ENCODE measurements at places on chromosomes 2 and 18.

DNA sequence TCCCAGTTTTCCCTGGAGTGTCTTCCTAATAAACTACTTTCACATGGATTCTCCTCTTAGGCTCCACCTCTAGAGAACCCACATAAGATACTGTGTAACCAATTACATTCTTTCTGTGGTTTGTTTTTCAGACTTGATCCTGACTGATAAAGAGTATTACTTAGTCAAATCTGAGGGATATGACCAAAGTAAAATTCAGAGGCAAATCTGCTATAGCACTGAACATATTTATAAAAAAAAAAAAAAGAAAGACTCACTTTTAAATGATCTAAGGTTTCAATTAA lies 13.9 kb downstream of the CKAP2L start:
- no peak for DNase-seq

DNA sequence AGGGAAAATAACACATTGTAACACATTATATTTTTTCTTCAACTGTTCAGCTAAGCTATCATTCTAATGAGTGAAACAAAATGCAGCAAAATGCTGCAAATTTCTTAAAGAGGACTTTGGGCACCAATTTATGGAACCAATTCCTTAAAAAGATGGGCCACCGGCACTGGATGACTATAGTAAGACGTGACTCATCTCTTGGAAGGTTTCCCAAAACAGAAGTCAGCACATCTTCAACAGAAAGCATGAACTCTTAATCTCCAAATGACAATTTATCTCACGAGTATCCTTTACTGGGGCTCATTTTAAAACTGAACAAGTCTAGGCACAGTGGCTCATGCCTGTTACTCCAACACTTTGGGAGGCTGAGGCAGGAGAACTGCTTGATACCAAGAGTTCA lies 213.4 kb downstream of the CDH20 start:
- no peak for DNase-seq

GRCh38 chr18:7597500-7597899 lies 30.4 kb downstream of the PTPRM start:
- no peak for DNase-seq

- no peak for DNase-seq
Measured at GRCh38 chr2:236583621-236584203, 14.1 kb downstream of the ACKR3 start.

DNA sequence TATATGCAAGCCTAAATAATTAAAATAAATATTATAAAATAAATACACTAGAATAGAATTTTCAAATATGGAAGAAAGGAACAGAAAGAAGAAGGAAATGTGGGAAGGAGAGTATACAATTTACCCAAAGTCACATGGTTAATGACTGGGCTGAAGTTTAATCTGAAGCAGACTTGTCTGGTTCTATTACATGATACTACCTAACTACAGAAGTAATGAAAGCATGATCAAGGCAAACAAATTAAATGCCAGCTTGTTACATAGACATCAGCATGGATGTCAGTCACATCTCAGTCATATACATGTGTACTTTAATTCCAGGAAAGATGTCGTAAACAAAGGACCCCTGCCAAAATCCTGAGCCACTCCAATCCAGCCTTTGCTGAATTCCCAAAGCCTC lies 1060.8 kb downstream of the CNTNAP5 start:
- DNase-seq = no peak

DNA sequence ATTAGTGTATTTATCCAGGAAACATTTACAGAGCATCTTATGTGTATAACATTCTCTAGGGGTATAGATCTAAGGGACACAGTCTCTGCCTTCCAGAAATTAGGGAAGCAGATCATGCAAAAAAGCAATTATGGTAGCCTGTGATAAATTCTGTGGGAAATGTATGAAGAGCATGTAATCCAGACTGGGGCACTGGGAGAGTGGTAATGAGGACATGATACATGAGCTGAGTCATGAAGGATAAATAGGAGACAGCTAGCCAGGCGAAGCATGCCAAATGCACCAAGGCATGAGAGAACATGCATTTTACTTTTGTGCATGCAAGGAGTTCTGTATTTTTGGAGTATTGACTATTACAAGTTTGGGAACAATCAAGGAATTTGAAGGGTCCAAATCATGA lies 8.9 kb upstream of the RPRM start:
- DNase-seq = no peak

- DNase-seq = no peak
Measured at GRCh38 chr2:6535572-6535971, 330.1 kb downstream of the CMPK2 start.

DNA sequence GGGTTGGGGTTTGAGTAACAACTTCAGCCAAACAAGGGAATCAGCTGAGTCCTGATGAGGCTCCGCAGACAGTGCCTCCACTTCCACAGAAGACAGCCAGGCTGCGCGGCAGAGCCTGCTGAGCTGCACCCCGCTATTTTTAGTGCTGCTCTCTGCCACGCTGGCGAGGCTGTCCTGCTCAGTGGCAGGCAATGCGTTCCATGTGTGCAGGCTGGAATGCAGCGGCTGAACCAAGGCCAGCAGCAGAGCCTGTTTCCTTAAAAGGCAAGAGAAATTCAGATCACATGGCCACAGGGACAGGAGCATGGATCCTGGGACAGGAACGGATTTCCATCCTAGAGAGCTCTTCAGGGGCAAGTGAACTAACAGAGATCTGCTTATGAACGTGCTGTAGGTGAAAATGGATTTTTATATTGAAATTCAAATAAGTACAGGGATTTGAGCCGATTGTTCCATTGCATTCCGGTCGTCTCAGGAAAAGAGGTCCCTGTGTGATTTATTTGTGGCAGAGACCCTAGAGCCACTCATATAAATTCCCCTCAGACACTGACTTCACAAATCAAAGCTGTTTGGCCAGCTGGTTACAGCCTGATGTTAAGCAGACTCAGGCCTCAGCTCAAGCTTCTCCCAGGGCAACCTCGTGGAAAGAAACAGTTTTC lies 98.7 kb downstream of the COL6A3 start:
- no peak for DNase-seq

GRCh38 chr2:222307143-222307756 lies 8.5 kb upstream of the PAX3 start:
- no peak for DNase-seq

DNA sequence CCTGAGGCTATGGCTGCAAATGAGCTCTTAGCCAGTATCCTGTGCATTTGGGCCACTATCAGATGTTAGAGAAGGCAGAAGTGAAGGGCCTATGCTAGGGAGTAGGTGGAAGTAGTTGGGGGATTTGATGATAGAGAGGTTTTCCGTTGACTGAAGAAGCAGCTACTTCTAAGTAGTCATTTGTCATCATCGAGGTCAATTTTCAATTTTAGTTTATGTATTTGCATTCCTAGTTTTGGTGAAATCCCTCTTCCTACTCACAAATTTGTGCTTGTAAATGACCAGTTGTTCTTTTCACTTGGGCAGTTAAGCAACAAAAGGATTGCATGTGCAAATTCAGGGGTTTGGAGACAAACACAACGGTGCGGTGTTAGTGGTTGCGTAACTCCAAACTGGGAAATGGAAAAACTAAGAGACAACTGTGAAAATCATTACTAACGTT lies 48.5 kb upstream of the PELI1 start:
- no peak for DNase-seq

DNA sequence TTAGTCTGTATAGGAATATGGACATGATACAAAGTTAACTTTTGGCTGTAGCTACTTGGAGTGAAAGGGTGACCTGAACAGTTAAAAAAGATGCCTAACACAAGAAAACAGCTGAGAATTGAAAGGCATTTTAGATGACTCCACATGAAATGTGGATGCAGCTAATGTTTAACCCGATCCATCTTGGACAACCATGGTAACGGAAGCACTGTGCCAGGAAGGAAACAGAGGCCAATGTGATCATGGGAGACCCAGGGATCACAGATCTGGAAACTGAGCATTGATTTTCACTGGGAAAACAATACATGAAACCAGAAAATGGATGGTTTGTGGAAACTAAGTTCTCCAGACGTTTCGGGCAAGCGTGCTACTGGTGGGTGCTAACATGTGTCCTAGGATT lies 669.1 kb downstream of the GALR1 start:
- no peak for DNase-seq

GRCh38 chr2:180004731-180005130 lies 2.4 kb downstream of the CWC22 start:
- DNase-seq = no peak

DNA sequence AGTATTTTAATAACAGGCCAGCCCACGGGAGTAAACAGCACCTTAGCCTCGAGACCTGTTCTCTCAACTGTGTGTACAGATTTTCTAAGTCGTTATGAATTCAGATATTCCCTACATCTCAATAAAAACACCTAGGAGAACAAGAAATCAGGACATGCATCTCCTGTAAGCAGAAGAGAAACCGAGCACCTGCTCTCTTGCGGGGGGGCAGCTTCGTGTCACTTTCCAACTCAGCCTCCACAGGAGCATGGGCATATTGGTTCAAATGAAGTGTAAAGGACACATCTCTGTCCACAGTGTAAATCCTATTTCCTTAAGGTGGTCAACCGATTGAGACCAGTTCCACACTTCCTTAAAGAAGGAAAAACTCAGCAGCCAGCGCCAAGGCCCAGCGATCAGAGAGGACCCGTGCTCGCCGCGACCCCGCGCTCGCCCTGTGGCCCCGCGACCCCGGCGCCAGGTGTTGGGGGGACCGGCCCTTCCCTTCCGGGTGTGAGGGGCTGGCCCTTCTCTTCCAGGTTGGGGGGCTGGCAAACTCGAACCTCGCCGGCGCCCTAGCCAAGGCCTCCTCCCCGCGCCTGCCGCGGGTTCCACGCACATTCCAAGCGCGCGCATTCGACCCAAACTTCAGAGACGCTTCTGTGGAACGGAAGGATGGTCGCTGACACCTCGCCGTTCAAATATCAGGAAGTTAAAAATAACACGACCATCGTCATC lies 652 bp downstream of the SH3YL1 start:
- DNase-seq = no peak

GRCh38 chr2:179140571-179140970 lies 90.6 kb upstream of the CCDC141 start:
- DNase-seq = no peak

DNA sequence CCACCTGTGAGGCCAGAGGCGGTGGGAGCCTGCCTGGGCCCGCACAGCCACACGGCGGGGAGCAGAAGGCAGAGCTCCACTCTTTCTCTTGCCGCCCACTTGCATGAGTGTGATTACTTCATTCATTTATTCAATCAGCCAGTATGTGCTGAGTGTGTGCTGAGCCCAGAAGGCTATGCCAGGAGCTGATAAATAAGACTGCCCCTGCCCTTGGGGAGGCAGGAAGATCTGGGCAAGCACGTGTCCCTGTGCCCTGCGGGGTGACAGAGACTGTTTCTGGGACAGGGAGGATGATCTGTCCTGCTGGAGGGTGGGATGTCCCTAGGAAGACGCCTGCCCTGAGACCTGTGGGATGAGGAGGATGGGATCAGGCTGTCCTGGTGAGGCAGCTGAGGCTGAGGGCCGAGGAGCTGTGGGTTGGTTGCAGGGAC lies 250.8 kb downstream of the DYSF start:
- no peak for DNase-seq

DNA sequence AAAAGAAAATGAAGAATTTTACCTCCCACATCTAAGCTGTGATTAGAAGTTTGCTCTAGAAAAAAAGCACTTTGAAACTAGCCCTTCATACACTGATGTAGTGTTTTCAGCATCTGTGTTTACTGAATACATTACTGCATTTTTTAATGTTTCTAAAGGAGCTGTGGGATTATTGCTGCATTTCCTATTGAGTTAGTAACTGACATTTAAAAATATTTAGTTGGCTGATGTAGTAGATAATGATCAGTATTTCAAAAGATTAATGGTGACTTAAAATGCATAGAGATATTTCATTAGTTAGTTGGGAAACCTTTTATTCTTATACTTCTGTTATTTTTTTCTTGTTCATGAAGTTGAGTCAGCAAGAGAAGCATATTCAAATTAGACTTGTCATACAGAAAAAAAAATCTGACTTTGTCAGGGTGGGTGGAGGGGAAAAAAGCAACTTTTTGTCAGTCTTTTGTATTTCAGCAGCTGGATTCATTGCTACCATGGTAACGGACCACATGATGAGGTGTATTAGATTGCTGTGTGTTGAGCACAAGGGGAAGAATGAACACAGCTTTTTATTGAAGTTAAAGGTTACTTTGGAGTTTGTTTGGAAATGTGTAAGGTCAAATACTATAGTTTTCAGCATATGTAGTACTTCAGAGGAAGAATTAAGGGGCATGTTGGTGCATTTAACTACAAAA lies at the start of gene DTNA:
TSS of gene DTNA (plus strand) at position 549 of the 692 bp plus-strand sequence. CDS start 45,679 bp downstream, outside the sequence.
- peak; percentile 43 for DNase-seq

- no peak for DNase-seq
Measured at GRCh38 chr2:96625571-96626552, 12.2 kb downstream of the KANSL3 start.

DNA sequence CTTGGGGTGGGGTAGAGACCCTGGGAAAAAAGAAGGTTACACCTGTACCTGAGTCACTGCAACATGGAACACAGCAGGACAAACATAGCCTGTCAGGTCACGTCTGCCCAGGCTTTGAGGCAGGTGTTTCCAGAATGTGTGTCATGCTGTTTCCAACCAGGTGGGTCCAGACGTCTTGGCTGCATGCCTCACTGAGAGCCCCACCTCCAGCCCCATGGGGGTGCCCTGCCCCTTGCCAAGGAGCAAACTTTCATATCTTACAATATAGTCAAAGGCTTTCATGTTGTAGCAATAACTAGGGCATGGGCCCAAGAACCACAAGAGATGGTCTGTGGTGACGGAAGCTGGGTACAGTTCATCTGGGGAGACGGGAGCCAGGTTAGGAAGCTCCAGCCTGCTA lies 499.7 kb downstream of the BCL11A start:
- no peak for DNase-seq

- no peak for DNase-seq
Measured at GRCh38 chr18:12377556-12378197, 650 bp upstream of the AFG3L2 start.

DNA sequence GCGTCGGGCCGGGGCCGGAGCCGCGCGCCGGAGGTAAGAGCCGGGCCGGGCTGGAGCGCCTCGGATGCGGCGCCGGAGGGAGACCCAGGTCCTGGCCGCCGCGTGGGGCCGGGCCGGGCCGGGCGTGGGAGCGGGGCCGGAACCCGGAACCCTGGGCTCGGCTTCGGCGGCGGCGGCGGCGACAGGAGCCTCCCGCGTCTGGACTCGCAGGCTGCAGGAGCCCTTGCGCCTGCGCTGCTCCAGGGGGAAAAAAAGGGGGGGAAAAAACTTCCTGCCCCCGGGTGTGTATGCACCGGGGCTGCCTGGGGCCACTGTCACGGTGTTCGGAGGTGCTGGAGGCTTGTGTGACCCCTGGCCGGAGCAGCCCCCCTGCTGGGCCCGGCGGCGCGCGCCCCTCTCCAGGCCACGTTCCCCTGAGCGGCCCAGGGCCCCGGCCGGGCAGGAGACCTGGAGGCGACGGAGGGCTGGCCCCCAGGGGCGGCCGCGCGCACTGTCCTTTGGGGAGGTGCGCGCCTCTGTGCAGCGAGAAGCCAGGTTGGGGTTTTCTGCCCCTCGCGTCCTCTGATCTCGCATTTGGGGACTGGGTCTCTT lies 864 bp downstream of the KLHL29 start:
- no peak for DNase-seq

GRCh38 chr18:22585821-22586220 lies 168.1 kb upstream of the CTAGE1 start:
- no peak for DNase-seq

Measured in Karpas-422 (cell line).